ENCODE measurements at places on chromosomes 4 and X. TPM values are rescaled to one million over a fixed set of nuclear protein-coding genes. Genes with fewer than 3 reads are reported as not detected.

GRCh38 chr4:24768604-24769003 lies 26.8 kb upstream of the SOD3 start:
- H3K4me3 ChIP-seq, result no peak overlapping the region
- DNase-seq, result no peak
- H3K27ac ChIP-seq, result no peak overlapping the region
- no peaks in the 10 kb centered on the region for H3K4me1 ChIP-seq

DNA sequence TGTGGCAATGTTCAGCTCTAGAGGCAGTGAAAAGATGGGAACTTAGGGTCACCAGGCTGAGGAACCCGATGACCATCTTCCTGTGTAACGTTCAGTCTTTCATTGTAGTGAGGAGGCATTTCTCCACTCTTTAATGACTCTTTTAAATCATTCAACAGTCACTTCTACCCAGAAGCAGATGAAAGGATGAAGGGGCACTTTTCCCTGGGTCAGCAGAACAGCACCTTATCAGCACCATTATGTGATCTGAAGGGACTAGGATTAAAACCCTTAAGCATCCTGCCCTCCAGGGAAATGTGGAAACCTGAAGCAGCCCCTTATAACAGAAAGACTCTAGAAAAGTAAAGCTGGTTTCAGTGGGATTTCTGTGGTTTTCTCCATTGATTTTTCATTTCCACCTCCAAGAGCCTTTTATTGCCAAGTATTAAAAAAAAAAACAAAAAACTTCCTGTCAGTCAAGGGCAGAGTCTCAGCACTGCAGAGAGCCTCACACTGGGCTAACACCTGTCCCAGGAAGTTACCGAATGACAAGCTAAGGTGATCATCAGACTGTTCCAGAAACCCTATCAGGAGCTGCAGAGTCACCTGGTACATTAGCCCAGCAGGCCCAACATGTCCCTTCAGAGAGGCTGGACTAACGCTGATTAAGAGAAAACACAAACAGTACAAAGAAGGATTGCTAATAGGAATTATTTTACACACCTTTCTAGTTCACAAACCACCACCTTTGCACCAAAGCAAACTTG lies 185.9 kb downstream of the SHROOM3 start:
- H3K36me3 ChIP-seq, result no peaks in the 10 kb centered on the region
- no peak overlapping the region for H3K4me3 ChIP-seq
- H3K27ac ChIP-seq, result no peak overlapping the region
- peaks cover 6% of the 10 kb centered on the region for H3K27me3 ChIP-seq
- no peaks in the 10 kb centered on the region for H3K4me1 ChIP-seq

DNA sequence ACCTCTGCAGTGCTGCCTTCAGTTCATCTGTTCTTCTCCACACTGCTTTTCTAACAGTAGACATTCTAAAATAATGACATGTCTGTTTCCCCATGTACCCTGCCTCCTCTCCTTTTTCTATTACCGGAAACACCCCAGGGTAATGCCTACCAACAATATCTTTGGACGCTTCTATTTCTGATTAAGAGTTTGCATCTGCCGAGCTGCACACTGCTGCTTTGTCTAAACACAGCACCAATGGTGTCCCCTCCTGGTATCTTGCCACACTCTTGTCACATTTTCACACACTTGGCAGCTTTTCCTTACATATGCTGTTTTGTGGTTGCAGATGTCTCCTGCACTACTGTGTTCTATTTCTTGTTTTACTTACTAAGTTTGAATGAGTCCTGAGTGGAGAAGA lies 288.8 kb downstream of the GRIA2 start:
- no peaks in the 10 kb centered on the region for H3K27me3 ChIP-seq
- H3K36me3 ChIP-seq, result no peaks in the 10 kb centered on the region
- H3K4me3 ChIP-seq, result no peak overlapping the region
- no peak for DNase-seq
- H3K4me1 ChIP-seq, result no peaks in the 10 kb centered on the region

DNA sequence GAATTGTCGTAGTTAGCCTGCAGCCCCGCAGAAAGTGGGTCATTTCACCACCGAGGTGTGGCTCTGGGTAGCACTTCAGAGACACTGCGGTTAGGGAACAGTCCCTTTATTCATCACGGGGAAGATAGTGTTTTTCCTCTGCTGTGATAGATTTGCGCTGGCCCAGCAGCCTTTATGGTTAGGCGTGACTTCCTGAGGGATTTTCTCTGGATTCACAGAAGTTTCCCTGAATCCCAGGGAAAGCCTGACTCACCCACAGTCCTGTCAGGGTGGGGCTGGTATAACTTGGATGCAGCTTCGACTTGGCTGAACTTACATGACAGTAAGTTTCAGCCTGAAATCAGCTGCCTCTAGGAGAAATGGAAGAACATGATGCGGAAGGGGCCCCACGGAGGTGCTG lies 196.3 kb upstream of the HHIP start:
- no peaks in the 10 kb centered on the region for H3K36me3 ChIP-seq
- H3K4me1 ChIP-seq, result no peaks in the 10 kb centered on the region
- DNase-seq, result no peak
- no peaks in the 10 kb centered on the region for H3K27me3 ChIP-seq
- H3K4me3 ChIP-seq, result no peak overlapping the region

HMX1 gene
- not detected for total RNA-seq

POU3F4 gene
- total RNA-seq, result not detected

All from K562 (cell line).